MG63 (cell line): ENCODE measurements at places on chromosomes 2 and 18. TPM values are rescaled to one million over a fixed set of nuclear protein-coding genes. Genes with fewer than 3 reads are reported as not detected.

DNA sequence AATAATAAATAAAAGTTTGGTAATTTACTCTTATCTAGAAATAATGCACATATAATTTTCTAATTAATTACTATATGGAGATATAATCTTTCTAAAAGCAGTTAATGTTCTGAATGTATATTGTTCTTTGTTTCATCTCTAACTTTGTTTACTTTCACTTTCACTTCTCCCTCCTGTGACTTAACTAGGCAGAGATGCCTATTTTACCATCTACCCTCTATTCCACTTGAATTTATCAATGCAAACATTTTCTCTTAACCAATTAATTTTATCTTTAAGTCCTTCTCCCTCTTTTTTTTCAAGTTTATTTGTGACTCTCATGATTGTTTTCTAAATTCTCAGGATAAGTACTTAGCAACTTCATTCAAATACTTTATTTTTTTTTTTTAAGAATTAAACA, 55.1 kb upstream of the IL1RL1 start:
- DNase-seq, result no peak

TNFAIP6 gene
- 0.84 and 1.8 TPM in 2 replicates for total RNA-seq

- no peak for DNase-seq
These were observed 298.5 kb downstream of the PLCL1 start for GRCh38 chr2:198102856-198103255.

SDC1 gene
- total RNA-seq, result 33.4 and 40.5 TPM in 2 replicates

LYPD6B gene
- total RNA-seq, result 1.6 TPM in 1 of 2 replicates, not detected in the other

- DNase-seq, result no peak
These were observed 633.9 kb upstream of the PKDCC start for GRCh38 chr2:41413813-41414485.

GRCh38 chr18:49638209-49638785, 76.4 kb downstream of the LIPG start:
- no peak for DNase-seq

- DNase-seq, result no peak
These were observed 37.0 kb upstream of the DPP10 start for GRCh38 chr2:114405247-114406116.

- DNase-seq, result peak; percentile 93
These were observed 222.3 kb downstream of the SH3RF3 start for GRCh38 chr2:109351164-109351756.

MAP2 gene
- 0.43 TPM in 1 of 2 replicates, not detected in the other for total RNA-seq

DNA sequence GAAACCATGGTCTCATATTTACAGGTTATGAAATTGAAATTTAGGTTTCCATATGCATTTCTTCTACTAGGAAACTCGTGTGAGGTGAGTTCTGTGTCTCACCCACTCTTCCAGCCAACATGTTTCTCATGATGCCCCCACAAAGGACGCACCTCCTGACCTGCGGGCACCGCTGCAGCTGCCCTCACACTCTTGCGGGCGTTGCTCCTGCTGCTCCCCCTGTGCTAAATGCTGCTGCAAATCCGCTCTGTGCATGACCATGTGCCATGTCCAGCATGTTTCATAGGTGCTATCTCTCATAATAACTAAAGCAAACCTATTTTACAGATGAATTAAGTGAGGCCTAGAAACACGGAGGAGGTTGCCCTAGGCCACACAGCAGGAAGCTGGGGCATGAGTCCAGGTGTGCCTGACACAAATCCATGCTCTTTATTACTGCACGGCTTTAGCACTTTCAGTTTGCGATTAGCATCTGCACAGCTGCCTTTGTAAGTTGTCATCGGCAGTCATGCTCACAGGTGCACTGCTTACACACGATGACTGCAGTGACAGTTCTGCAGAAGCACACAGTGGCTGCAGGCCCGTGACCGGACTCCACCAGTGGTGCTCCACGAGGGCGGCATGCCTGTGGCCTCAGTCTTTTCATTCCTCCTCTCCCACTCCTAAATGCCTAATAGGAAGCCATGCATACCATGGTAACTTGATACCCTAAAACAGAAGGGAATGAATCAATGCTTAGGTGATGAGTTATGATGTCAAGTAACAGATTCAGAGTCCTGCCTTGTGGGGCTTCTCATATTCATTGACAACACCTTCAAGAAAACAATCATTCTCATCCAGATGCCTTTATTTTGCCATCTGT, 14.9 kb upstream of the GALR1 start:
- DNase-seq, result no peak

ANKRD62 gene
- total RNA-seq, result not detected in 2 replicates

DNA sequence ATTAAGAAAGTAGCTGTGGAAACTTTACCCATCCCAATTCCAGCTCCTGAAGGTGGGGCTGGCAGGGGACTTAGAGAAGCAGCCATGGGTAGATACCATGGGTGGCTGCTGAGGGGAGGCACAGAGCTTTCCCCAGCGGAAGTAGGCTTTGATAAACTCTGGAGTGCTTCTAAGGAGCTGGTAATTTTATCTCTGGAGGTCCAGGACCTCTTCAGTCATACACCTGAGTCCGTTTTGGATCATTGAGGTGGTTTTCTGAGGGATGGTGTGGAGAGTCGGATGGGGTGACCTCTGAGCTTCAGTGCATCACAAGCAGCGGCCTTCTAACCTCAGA, 36.7 kb upstream of the BMP10 start:
- no peak for DNase-seq

CNGA3 gene
- not detected in 2 replicates for total RNA-seq
